Vagina (tissue), 2 donors: ENCODE measurements at places on chromosomes 6 and 20.

DNA sequence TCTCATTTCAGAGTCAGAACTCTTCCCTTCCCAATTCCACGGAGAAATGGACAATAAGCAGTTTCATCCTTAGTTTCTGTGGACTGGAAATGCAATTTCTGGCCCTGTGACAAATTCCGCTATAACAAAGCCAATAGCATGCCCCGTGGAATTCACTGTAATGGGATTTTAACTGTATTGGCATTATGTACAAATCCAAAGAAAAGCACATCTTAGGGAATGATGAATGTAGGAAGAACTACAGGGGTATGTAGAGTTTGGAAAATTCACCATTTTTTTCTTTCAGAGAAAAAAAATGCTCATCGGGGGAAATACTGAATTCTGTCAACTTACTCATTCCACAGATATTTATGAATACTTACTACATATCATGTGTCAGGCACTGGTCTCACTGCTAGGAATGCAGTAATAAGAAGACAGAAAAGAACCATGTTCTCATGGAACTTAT, 43.5 kb downstream of the KIF6 start:
- DNase-seq: no peak

DNA sequence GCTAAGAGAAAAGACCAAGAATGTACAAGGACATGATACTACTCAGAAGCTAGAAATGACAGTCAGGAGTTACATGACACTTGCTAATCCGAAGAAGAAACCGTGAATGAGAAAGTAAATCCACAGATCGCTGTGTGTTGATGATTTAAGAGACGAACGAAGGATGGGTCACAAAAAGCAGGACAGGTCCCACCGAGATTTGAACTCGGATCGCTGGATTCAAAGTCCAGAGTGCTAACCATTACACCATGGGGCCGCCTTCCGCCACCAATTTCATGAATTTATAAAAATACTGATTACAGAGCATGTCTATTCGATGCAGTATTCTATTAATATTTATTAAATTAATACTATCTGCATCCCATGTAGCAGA, 54.0 kb upstream of the BTN3A2 start:
- DNase-seq: no peak

DNA sequence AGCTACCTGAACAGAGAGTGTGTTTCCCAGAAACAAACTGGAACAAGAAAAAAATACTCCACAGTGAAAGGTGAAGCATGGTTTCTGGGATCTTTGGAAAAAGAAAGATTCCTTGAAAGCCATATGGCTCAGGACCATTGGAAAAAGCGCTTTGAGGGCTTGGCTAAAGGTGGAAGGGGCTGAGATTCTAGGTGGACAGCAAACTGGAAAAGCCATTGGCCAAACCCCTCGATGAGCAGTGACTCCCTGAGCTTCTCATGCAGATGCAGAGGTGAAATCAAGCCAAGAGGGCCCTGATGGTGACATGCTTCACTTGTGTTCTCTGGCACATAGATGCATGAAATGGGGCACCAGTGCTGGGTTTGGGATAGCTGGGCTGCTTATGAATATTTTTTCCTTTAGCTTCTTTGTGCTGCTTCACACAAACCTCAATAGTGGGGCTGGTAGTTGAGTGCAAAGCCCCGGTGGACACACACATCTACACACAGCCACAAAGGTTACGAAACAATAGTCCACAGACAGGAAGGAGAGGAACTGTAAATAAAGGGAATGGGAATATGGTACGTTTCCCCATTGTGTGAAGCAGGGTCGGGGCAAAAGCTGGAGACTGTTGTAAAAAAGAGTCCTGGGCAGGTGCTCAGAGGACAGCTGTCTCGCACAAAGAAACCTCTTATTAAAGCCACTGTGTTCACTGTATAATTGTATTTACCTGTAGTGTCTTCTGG, 117.8 kb downstream of the FOXA2 start:
- no peak for DNase-seq

DNA sequence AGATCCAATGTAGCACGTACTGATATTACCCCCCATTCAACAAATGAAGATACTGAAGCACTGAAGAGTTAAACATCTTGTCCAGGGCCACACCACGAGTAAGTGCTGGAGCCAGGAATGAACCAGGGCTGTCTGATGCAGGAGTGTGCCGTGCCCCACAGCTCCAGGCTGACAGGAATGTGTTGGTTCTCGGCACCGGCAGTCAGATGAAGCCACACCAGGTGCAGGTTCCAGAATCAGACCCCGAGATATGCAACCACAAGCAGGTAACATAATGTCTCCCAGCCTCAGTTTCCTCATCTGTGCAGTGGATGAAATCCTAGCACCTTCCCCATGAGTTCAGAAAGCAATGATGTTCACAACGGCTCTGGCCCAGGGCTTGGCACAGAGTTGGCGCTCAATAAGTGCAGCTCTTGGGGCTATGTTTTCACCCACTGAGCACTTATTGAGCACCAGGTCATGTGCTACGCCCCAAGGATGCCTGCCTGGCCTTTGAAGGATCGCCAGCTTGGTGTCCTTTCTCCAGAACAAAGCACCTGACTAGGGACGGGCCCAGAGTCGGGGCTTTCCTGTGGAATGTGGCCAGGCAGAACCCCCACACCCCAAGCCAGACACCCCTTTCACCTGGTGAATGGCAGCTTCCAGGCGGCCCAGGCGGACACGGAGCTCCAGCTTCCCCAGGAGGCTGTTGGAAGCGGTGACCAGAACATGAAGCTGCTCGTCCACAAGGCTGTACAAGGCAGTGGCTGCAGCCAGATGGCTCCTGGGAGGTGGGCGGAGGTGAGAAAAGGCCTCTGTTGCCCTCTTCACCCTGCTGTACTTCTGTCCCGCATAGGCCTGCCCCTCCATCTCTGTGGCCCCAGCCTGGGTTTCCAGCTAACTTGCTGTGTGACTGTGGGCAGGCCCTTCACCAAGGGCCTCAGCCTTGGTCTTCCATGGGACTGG, 41.3 kb downstream of the KIAA1755 start:
- DNase-seq: no peak

DNA sequence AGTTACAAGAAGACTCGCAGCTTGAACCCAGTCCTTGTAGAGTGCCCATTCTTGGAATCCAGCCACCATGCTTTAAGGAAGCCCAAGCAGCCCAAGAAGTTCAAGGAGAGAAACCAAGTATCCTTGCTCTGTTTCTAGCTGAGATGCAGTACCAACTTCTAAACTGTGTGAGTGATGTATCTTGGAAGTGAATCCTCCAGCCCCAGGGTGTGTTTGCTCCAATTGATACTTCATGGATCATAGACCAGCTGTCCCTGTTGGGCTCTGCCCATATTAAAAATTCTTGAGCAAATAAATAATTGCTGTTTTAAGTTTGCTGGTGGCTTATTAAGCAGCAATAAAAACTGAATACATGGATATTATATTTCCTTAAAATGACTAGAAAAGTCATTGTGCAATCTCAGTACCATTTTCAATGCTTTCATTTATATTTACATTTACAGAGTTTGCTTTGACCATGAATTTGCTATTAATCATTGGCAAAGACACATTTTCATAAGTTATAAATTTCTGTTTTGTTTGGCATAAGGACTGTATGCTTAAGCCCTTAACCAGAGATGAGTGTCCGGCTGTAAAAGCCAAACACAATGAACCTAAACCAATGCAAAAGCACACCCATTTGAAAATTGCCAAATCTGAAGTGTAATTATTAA, 9.2 kb downstream of the SPTLC3 start:
- no peak for DNase-seq

DNA sequence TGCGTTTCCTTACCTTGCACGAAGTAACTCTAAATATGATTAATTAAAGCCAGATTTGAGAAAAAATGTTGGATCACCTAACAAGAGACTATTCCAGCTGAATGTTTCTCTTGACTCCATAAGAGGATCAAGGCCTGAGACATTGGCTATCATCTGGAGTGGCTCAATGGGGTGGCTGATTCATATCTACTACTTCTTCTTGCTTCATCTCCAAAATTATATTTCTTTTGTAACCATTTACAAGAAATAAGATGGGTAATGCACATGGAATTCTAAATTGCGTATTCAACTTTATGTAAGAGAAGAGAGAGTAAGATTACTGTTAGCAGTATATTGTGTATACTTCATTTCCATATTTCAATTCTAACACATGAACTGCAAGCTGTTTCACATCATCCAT, 819.0 kb upstream of the EYS start:
- no peak for DNase-seq

DNA sequence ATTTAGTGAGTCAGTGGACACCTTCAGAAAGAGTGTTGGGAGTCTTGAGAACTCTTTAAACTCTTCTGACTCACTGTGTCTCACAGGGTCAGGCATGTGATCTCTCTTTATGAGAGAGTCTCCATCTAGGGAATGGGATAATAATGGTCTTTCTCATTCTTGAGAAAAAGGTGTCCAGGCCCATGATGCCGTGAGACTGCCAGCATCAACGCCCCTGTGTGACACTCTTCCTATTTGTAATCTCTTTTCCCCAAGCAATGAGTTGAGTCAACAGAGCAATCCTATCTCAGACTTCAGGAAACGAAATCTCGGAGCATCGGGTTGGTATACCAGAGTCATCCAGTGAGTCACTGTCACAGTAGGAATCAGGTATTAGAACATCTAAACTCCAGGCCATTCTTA, 82.3 kb upstream of the BMP2 start:
- no peak for DNase-seq

DNA sequence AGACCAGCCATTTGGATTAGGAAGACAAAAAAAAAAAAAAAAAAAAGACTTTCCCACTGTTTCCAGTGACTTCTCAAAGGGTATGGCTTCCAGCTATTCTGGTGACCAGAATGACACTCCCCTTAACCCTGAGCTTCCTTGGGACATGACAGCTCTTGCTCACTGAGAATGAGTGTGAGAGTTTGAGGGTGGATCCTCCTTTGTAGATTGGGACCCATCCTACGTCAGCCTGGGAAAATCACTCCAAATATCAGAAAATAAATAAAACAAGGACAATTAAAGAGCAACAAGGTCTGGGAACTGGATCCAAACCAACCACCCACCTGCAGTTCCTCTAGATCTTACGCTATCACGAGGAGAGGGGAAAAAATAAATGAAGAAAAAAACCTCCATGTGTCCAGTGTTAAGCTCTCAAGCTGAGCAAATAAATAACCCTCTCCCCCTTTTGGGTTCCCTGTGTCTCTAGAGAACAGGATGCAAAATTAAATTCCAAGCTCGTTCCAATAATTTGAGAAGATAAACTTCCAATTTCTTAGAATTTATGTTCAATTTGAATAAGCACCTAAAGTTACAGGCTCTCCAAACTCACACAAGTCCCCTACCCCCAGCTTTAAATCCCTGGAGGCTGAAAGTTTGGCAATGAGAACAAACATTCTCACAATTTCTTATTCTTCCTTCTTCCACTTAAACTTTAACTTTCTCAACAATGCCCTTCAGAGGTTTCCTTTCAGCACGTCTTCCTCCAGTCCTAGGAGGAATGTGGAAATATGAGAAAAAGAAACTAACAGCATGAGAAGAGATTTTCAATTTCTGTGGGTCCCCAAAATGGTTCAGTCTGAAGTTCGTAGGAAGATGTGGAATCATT, 170.2 kb downstream of the MTFR2 start:
- DNase-seq: no peak

GRCh38 chr6:116102873-116103272, 2.2 kb downstream of the NT5DC1 start:
- no peak for DNase-seq

- DNase-seq: no peak
Observed at GRCh38 chr6:120606743-120607142, 727.5 kb downstream of the TBC1D32 start.
